ENCODE measurements at places on chromosomes 11 and 22.

DNA sequence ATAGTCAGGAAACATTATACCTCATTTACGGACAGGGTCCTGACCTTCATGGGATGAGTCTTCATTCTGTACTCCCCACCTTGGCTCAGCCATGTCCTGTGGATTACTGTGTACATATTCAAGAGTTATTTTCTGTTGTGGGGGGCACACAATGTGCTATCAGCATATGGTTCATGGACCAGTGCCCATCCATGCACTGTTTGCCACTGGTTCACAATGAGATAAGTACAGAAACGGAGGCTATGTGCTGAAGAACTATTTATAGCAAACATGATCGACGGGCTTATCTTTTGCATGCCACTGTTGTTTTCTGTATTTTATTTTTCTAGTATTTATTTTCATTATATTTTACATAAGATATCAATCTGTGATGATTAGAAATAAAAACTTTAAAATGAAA lies 56.4 kb upstream of the CCDC89 start:
- no peak for DNase-seq

GRCh38 chr11:130473795-130474377 lies 25.4 kb downstream of the ADAMTS15 start:
- DNase-seq: no peak

GRCh38 chr22:37211075-37211865 lies 1.0 kb downstream of the SSTR3 start:
- DNase-seq: no peak

DNA sequence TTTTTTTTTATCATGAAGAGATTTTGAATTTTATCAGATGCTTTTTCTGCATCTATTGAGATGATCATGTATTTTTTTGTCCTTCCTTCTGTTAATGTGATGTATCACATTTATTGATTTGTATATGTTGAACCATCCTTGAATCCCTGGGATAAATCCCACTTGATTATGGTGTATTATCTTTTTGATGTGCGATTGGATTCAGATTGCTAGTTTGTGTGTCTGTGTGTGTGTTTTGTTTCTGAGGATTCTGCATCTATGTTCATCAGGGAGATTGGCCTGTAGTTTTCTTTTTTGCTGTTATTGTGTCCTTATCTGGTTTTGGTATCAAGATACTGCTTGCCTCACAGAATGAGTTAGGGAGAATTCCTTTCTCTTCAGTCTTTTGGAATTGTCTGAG lies 52.6 kb downstream of the KCNQ1OT1 start:
- DNase-seq: no peak

- no peak for DNase-seq
Measured at GRCh38 chr22:45843031-45843430, 133.9 kb downstream of the WNT7B start.

DNA sequence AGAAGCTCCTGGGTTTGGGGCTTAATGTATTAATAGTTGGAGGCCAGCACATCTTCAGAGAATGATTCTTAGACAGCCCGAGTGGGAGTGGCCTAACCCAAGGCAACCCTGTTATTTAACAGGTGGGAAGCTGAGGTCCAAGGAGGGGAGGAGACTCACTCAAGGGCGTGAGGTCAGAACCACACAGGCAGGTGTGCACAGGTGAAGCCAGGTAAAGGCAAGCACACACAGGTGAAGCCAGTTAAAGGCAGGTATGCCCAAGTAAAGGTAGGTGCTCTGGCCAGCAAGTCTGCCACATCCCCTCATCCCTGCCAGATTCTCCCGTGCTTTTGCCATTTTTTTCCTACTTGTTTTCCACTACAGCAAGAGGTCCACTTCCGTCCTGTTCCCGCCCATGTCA lies 2.9 kb upstream of the SHANK2 start:
- no peak for DNase-seq

DNA sequence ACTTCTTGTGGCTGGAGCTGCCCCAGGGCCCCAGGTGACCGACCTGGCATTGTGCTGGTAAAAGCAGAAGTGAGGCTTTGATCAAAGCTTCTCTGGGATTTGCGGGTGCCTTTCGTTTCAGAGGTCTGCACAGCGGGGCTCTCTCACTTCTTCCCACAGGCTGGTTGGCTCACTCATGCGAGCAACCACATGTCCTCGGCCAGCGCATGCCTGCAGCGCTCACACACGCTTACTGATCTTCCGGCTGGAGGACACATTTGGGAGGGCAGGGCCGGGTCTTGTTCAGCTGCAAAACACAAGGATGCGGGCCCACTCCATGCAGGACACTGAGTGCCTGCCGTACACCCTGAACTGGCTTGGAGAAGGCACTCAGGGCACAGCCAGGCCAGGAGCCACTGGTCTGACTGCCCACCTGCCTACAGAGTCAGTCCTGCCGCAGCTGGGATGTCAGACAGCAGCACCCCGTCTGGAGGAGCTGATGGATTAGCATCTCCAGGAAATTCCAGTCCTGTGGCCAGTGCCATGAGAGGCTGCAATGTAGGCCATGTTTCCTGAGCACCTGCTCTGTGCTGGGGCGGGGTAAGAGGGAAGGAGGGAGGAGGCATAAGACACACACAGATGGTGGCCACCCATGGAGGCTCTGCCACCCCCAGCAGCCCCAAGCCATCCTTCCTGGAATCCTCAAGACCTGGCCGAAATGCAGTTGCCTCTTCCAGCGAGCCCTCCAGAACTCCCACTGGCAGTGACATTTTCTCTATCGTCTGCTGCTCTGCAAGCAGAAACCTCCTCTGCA lies 1383.2 kb downstream of the BRD1 start:
- DNase-seq: no peak

DNA sequence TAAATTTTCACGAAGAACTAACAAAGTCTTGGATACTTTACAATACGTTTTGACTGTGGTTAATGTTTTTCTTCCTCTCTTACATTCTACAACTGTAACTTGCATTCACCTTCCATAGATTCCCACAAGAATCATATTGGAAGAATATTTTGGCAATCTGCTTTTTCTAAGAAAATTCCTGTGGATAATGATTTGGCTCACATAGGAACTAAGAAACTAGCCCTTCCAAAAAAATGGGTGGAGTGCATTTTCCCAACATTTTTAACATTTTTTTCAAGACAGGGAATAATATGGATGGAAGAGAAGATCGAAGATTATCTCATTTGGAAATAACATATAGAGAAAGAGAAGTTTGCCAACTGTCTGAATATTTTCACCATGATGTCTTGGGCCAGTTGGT lies 256.9 kb upstream of the POU2AF2 start:
- no peak for DNase-seq

DNA sequence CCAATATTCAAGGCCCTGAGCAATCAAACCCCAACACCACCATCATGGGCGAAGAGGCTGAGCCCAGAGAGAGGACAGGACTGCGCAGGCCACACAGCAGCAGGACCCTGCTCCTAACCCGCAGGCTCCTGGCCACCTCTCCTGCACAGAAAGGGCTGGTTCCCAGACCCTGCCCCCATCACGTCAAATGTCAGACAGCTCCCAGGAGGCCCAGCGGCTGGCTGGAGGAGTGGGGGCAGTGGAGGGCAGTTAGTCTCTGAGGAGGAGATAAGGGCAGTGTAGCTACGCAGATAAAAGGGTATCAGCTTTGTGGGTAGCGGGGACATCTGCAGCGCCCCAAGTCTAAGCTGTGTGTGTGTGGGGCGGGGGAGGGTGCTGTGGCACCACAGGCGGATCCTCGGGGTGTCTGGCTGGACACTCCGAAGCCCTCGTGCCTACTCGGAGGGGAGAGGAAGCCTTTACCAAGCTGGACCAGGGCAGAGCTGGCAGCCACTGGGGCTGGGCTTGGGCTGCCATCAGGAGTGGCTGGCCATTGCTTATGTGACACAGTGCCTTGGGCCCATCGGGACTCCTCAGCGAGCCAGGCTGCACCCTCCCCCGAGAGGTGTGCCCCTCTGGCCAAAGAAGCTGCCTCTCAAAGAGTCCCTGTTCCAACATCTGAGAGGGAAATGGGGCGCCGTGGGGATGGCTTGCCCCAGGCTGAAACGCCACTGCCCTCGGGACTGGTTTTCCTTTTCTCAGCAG lies 21.5 kb downstream of the FADS3 start:
- no peak for DNase-seq

GRCh38 chr11:123543797-123544196 lies 110.6 kb downstream of the SCN3B start:
- DNase-seq: no peak

- DNase-seq: no peak
Measured at GRCh38 chr22:22691716-22692701, 47.6 kb downstream of the GGTLC2 start.

DNA sequence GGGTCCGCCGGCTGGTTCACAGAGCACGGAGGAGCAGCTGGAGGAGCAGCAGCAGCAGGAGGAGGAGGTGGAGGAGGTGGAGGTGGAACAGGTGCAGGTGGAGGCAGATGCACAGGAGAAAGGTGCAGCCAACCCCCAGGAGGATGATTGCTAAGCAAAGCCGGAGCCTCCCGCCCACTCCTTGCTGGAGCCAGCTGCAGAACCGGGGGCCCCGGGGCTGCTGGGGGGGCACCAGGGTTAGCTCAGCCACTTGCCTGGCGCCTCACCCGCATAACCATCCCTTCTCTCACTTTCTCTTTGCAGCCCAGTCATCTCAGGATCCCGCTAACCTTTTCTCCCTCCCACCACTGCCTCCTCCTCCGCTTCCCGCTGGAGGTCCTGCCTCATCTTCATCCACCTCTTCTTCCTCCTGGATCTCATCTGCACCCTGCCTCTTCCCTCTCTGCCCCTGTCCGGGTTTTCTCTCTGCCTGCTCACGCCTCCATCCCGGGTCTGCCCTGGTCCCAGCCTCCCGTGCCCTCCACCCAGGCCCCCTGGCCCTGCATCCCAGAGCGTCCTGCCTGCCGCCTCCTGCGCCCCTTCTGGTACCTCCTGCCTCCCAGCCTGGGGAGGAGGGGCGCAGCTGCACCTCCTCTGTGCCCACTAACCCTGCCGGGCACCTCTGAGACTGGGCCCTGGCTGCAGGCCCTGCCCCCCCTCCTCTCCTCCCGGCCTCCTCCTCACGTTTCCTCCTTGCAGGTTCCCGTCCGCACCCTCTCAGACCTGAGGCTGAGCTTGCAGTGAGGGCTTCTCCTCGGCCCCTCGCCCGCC lies 9.5 kb downstream of the KCTD17 start:
- DNase-seq: no peak

- no peak for DNase-seq
Measured at GRCh38 chr22:19878461-19879245, 24.0 kb upstream of the GNB1L start.

GRCh38 chr11:127247261-127247851 lies 246.8 kb upstream of the KIRREL3 start:
- no peak for DNase-seq

DNA sequence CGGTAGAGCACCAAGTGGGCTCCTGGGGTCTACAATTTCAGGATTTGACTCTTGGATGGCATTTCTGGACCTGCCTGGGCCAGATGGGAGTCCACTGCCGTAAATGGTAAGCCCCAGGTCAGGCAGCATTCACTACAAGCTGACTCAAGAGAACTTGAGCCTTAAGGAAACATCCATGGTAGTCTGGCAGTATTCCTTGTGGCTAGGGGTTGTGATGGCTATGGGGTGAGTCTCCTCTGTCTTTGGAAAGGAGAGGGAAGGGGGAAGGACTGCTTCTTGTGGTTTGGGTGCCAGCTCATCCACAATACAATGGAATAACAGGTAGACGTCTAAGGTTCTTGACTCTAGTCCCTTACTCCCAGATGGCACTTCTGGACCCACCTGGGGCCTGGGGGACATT lies 32.3 kb upstream of the POU2AF2 start:
- no peak for DNase-seq

DNA sequence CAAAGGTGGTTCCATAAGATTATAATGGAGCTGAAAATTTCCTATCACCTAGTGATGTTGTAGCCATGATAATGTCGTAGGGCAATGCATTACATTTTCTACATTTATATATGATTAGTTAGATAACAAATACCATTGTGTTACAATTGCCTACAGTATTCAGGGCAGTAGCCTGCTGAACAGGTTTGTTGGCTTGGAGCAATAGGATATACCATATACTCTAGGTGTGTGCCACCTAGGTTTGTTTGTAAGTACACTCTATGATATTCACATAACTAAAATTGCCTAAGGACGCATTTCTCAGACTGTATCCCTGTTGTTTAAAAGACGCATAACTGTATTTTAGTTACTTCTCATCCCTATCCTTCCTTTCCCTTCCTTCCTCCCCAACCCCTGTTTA lies 13.6 kb downstream of the PLEKHB1 start:
- no peak for DNase-seq

DNA sequence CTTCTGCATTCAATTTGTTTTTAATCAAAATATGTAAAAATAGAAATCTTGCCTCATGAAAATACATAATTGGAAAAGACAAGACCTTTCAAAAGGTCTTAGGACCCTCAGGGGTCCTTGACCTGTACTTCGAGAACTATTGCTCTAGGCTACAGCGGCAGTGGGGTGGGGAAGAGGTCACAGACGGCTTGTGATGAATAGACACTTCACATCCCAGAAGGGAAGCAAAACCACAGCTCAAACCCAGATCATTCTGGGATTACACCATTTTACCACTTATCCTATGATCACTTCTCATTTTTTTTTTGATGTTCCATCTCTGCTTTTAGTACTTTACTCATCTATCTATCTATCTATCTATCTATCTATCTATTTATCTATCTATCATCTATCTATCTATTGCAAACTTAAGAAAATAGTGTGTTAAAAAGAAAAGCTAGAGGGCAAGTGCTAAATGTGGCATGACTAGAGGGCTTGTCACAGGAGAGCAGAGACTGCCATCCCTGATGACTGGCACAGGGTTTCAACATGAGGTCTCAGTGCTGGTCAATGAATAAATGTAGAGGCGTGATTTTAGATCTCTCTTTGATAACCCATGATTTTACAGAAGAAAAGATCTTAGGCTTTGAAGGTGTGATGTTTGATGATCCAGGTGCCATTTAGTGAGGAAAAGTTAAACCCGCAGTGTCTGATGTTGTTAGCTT lies 37.1 kb downstream of the RNF141 start:
- no peak for DNase-seq

DNA sequence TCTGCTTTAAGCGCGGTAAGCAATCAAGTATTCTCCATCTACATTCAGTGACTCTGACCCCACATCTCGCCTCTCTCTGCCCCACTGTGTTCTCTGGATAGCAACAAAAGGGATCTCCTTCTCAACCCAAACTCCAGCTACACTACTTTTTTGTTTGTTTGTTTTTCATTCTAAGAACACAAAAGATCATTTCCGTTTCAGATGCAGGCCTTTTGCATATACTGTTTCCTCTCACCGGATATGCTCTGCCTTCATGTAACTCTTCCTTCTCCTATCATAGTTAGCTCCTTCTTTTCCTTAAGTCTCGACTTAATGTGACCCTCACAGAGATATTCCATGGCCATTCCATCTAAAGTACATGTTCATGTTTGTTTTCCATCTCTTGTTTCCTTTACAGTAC lies 179.8 kb upstream of the MTMR2 start:
- no peak for DNase-seq

- DNase-seq: no peak
Measured at GRCh38 chr11:100578831-100579311, 108.2 kb upstream of the ARHGAP42 start.

All from cortex of kidney (tissue), 1 donor.